ENCODE measurements at places on chromosomes 3 and 15. TPM values are rescaled to one million over a fixed set of nuclear protein-coding genes. Genes with fewer than 3 reads are reported as not detected.
A peak's percentile ranks its signal among the peaks of the same experiment; 100 is the strongest.

Gene PCLAF
- total RNA-seq, result 3.5 TPM

Gene PPP1R14D
- not detected for total RNA-seq

- DNase-seq, result peak; percentile 65
Measured at GRCh38 chr3:168096210-168096652, 507 bp upstream of the GOLIM4 start.

DNA sequence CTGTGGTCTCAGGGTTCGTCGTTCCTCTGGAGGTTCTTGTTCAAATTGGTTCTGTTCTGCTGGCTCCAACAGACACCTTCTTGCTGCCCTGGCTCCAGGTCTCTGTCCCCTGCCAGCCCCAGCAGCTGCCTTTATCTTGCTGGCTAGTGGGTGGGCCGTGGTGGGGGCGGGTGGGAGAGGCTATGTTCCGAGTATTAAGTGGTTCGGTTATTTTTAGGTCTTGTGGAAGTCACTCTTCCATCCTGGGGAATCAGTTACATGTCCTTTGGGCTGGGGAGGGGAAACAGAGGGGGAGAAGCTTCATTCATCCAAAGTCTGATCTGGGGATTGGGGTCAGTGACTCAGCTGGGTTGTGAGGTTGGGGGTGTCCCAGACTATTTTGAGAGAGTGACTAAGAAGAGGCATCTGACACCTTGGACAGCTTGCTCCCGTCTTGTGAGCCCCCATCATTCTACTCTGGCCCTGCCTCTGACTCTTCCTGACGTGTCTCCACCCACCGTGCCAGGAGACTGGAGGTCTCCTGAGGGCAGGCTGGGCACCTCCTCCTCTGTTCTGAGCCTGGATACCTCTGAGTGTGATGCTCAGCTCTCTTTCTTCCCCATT, at the start of gene XIRP1:
TSS of gene XIRP1 (minus strand) at position 106 of the 603 bp plus-strand sequence. CDS start 3,150 bp downstream, outside the sequence.
- no peak for DNase-seq

DNA sequence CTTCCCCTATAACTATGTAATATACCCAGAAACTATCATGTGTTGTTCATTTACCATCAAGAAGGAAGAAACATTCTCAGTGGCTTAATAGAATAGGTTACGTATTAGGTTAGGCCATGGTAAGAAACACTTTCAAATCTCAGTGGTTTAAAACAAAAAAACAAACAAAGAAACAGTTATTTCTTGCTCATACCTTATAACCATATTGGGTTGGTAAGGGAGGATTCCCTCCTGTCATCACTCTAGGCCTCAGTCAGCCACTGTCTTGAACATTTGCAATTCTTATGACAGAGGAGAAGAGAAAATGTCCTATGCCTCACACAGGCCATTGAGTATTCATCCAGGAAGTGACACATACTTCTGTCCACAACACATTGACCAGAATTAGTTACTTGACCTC, 727.7 kb upstream of the NECTIN3 start:
- DNase-seq, result no peak

DNA sequence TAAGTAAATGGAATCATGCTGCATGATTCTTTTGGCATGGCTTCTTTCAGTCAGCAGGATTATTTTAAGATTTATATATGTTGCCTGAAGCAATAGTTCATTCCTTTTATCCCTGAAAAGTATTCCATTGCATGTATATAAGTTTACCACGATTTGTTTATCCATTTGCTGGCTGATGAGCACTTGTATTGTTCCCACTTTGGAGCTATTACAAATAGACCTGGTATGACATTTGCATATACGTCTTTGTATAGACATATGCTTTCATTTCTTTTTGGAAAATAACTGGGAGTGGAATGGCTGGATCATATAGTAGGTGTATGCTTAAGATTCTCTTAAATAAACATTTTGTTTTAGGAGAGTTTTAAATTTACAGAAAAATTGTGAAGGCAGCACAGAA, 79.3 kb upstream of the CBLB start:
- no peak for DNase-seq

Gene LSMEM2
- total RNA-seq, result not detected

GRCh38 chr3:13528217-13528867, 20.6 kb upstream of the FBLN2 start:
- DNase-seq, result no peak

Gene DPH3
- 18.4 TPM for total RNA-seq

Gene CCDC13
- total RNA-seq, result 5.2 TPM

Gene OR5H14
- total RNA-seq, result not detected
